ENCODE measurements at places on chromosomes 7 and 10.

DNA sequence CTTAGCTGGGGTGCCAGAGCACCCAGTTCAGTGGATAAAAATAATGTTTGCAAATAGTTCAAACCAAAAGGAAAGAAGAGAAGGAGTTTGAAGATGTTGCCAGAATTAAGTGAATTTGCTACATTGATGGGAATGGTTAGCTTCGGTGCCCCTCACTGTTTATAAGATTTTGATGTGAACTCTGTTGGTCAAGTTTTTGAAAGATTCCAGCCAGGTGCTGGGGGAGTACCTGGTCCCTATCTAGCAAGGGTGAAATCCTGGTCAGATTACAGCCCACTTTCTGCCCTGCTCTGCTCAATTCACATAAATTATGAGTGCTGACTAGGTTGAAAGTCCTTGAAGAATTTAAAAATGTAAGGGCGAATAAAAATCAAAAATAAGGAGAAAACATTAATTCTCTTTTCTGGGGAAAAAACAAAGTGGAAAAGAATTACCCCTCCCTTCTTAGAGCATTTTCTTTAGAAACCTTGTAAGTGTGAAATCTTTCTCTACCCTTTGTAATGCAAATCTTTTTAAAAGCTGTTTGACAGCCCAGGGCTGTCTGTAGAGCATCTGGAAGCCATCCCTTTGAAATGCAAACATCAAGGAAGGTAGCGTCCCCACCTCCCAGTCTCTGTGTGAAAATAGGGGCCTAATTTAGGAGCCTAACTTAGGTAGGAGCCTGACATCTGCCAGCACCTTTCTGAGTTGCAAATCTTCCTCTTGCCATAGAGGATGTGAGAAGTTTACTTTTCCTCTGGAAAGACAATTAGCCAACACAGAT, 1.4 kb upstream of the GIMAP5 start:
- DNase-seq, result peak; percentile 83

DNA sequence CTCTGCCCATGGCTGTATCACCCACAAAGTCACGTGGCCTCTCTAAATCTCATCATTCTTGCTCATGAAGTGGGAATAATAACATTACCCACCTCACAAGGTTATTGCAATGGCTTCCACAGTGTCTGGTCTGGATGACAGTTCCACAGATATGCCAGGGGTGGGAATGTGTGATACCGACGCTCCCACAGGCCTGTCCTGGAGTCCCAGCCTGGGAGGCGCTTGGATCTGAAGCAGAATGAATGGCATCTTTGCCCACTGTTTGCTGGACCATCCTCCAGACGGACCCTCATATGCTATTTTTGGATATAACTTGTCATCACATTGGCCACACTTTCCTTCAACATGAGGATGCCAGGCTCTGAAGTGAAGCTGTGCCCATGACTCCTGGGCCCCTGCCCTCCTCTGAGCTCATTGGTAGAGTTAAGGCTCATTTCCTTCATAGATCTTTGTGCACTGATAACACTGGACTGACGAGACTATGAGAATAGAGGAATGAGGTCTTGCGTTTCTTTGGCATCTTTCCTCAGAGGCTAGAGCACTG, 279.8 kb upstream of the ZNF32 start:
- no peak for DNase-seq

- DNase-seq, result no peak
These were observed 280.0 kb upstream of the GNAI1 start for GRCh38 chr7:79854621-79855020.

DNA sequence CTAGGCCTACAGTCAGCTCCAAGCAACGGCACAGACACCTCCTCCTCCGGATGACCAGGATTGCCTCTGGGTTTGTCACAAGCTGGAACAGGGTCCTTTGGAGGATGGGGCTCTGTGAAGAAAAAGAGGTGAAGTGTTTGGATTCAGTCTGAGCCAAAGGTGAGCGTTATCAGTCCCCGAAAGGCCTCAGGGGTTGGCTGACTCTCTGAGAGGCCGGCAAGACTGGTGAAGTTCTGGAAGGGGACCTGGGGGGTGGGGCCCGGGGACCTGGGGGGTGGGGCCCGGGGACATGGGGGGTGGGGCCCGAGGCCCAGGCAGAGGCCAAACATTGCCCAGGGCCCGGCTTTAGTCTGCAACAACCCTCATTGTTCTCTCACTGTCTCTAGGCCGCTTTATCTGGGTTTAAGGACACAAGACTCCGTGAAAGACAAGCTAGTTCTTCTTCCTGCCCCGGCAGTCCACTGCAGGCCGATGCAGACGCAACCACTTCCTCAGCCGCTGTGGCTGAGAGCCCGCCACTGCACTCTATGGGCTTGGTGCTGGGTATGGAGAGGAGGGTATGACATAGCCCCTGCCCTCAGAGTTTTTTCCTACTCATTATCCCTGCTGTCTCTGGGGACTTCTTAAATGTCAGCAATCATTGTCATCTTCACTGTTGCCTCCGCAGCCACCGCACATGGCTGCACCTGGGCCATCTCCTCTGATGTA, 27.4 kb upstream of the PSAP start:
- DNase-seq, result no peak

DNA sequence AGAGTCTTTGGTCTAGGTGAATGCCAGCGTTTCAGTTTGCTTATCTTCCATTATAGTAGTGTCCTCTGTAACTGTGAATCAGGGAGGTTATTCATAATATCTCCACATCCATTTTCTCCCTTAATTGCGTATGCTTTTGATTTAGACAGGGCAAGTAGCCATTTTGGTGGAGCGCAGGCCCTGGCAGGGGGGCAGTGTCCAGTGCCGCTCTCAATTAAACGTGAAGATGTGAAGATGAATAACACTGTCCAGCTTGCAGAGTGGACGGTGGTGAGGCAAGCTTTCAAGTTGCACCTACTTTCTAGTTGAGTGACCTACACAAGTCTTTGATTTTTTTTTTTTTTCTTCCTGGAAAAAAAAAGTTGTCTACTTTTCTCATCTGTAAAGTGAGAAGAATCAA, 4.5 kb downstream of the TSPAN14 start:
- DNase-seq, result no peak

DNA sequence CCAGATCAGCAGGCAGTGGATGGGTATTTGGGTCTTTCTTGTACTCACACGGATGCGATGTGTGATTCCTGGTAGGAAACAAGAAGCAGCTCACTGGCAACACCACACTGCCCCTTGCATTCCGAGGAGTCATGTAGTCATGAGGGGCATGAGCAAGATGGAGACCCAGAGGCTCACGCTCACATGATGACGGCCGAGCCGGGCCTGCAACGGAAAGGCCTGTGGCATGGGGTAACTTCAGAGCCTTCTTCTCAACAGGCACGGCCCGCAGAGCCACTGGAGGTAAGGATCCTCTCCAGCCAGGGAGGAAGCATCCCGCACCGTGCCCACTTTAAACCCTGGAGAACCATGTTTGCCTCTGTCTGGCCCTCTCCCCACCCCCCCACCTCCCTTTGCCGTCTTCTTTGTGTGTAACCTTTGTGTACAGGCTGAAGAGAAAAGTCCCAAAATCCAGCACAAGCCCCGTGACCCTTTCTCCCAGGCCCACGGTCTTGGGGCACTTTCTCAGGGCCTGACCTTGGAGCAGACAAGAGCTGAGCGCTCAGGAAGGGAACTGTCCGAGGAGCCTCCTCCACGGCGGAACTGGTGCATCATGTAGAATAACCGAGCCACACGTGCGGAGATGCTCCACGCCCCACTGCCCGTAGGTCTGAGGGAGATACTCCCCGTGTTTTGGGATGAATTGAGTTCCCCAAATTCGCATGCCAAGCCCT, 516.4 kb downstream of the DNAJB6 start:
- no peak for DNase-seq

GRCh38 chr10:26801274-26801673, 59.5 kb downstream of the ABI1 start:
- no peak for DNase-seq

- no peak for DNase-seq
These were observed 135.7 kb upstream of the MGMT start for GRCh38 chr10:129331207-129331838.

DNA sequence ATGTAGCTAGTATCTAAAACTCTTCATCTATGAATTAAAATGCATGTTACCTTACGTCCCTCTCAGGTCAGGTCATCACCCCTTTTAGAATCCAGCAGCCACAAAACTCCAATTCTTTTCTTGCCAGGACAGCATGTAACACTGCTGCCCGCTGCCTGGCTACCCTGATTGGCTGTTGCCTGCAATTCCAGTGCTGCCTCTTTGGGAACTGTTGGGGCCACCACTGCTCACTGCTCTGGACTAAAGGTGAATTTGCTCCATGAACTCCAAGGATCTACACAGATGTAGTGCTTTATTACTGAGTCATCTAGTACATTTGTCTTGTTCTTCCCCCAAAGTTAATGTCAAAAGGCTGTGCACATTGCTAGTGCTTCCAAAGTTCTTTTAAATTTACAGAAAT, 40.4 kb downstream of the SCIN start:
- no peak for DNase-seq

DNA sequence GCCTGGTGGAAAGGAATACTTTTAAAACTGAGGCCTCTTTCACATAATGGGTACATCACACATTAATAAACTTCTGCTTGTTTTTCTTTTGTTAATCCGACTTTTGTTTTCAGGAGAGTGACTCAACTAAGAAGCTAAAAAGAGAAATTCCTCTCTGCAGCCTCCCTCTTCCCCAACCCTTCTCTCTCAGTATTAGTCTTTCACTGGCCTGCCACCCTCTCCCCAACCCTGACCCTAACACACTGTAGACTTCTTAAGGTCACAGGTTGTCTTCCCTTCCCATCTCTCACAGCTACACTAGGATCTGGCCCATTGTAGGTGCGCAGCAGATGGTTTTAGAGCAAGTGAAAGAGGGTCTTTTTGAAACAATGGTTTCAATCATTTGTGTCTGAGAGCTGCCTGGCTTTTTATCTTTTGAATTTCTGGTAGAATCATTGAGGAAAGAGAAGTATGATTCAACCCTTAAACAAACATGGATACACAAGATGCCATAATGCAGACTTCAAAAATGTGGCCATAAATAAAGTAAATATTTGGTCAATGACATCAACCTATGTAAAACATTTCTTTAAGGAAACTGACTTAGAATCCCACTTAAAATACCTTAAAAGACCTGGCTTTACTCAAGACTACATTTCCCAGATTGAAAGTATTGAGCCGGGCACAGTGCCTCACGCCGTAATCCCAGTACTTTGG, 17.9 kb upstream of the FFAR4 start:
- no peak for DNase-seq

DNA sequence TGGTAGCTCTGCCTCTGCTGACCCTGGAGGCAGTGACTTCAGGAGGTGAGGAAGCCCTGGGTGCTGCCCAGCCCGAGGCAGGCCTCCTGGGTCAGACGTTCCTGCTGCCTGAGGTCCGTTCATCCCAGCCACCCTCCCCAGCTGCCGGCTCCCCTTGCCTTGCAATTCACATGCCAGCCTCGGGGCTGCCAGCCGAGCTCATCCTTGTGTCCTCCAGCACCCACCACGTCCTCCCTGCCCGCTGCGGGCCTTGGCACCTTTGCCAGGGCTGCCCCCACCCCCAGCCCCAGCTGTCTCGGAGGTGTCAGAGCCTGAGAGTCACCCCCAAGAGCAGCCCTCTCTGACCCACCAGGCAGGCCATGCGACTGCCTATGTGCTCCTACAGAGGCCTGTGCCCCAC, 162.1 kb upstream of the RNF32 start:
- no peak for DNase-seq

DNA sequence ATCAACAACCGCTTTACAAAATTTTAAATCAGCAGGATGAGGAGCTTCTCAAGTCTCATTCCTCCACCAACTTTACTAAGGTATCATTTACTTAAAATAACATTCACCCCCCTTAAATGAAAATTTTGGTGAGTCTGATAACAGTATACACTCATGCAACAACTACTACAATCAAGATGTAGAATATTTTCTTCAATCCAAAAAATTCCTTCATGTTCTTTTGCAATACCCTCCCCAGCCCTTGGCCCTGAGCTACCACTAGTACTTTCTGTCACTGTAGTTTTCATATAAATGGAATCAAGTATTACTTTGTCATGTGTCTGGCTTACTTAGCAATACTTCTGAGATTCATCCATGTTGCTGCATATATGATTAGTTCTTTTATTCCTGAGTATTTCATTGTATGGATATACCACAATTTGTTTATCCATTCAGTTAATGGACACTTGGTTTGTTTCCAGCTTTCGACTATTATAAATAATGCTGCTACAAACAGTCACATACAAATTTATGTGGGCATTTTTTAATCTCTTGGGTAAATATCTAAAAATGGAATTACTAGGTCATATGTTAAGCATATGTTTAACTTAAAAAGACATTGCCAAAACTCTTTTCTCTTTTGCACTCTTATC, 43.0 kb downstream of the NT5C2 start:
- no peak for DNase-seq

DNA sequence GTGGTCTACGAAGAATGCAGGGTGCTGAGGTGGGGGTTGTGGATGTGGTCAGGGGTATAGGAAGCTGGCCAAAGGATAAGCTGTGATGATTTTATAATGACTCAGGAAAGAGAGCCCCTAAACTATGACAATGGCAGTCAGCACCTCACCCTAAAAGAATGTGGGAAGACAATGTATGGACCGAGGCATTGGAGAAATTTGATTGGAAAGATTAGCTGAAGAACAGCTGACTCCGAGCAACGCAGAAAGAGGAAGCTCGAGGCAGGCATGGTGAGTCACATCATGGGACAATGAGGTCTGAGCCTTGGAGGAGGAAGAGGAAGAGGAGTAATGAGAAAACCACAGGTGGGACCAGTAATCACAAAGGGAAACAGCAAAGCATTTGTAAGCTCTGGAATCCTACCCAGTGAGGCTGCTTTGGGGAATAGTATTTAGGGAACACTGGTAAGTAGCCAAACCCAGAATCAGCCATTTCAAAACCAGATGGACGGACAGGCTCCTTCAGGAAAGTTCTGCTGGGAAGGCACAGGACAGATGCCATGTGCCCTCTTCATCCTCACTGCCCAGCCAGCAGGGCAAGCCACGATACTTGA, 295.4 kb downstream of the PRPF18 start:
- DNase-seq, result peak; percentile 84

DNA sequence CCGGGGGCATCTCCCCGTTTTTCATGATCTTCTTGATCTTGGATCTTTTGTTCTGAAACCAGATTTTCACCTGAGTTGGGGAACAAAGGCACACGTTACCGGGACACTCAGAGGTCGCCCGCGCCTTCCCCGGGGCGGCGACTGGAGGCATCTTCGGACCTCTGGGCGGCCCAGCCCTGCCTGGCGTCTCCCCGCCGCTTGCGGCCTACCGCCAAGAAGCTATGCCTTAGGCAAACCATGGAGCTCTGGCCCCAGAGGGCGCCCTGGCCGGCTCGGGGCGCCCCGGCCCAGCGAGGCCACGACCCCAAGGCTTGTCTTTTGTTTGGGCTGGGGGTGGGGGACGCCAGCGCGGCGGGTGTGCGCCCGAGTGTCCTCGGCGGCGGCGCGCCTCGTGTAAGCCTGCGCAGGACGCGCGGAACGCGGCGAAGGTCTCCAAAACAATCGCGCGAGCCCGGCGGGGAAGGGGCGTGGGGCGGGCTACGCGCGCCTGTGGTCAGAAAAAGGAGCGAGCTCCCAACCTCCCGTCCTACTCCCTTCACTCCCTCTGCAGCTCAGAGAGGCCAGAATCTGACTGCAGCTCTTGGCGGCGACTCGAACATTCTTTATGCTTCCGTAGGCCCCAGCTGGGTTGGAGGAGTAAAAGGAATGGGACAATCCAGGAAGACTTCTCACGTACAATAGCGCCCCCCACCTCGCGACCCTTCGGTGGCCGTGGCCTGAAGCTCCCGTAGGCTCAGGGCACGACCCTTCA, 3.5 kb downstream of the DLX5 start:
- DNase-seq, result no peak

All from NT2/D1 (cell line).